ENCODE measurements at places on chromosomes 5 and 9.

- DNase-seq, result no peak
Measured at GRCh38 chr9:110615498-110615897, 36.0 kb upstream of the SVEP1 start.

GRCh38 chr5:11306365-11306764, 545.3 kb upstream of the DAP start:
- no peak for DNase-seq

- no peak for DNase-seq
Measured at GRCh38 chr5:142797420-142797819, 27.2 kb downstream of the ARHGAP26 start.

DNA sequence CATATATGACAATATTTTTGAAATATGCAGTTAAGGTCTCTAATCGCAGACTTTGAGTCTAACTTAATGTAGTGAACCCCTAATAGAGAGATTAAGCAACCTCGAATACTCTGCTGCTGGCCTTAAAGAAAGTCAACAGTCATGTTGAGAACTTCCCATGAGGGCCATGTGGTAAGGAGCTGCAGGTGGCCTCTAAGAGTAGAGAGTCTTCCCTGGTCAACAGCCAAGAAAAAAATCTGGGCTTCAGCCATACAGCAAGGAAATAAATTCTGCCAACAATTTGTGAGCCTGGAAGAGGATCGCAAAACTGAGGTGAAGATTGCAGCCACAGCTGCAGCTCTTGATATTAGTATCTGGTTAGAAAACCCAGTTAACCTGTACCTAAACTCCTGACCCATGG, 935.2 kb upstream of the TYRP1 start:
- no peak for DNase-seq

GRCh38 chr5:150779397-150780186, 1.0 kb downstream of the SMIM3 start:
- no peak for DNase-seq

- DNase-seq, result no peak
Measured at GRCh38 chr9:94783928-94784327, 57.4 kb downstream of the AOPEP start.

DNA sequence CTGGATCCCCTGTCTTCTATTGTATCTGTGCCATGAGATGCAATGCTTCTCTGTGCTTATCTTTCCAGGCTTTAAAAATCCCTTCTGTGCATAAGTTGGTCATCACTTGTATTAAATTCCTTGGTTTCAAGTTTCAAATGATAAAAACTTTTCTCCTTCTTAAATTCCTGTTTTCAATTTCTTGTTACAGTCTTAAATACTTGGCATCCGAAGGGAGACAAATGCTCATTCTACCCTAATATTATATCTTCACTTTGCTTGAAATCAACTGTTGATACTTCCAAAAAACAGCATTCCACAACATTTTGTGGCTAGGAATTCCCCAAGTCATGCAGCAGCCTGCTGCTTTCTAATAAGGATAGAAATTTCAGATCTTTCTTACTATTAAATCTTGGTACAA, 413.2 kb upstream of the ACTBL2 start:
- no peak for DNase-seq

GRCh38 chr5:159034083-159034824, 65.5 kb downstream of the EBF1 start:
- no peak for DNase-seq

DNA sequence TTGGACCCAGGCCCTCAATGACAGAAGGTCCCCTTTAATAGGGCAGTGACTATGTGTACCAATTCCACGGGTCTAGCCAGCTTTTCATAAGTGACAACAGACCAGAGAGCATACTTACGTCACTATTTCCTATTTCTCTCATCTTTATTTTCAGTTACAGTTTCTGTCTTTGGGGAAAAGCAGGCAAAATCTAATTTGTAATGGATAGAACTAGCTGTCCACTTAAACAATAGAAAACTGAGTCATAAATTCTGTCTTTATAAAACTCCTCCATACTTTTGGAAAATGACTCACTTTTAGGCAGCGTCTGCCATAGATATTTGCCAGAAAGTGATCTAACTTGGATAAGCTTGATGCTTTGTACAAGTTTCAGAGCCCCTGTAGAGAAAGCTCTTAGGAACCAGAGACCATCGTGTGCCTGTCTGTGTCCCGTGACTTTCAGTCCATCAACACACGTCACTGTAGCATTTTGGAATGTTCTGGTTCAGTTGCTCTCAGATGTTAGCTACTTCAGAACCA, 101.9 kb downstream of the F2RL2 start:
- DNase-seq, result no peak

Data from CD4-positive, alpha-beta T cell treated with Interleukin-4 for 4 hours (primary cell).